Activated T-cell treated with anti-CD3 and anti-CD28 coated beads, Interleukin-2, amount 50 U/mL, for 1 hour (primary cell): ENCODE measurements at places on chromosomes 7 and 10.
A peak's percentile ranks its signal among the peaks of the same experiment; 100 is the strongest.

DNA sequence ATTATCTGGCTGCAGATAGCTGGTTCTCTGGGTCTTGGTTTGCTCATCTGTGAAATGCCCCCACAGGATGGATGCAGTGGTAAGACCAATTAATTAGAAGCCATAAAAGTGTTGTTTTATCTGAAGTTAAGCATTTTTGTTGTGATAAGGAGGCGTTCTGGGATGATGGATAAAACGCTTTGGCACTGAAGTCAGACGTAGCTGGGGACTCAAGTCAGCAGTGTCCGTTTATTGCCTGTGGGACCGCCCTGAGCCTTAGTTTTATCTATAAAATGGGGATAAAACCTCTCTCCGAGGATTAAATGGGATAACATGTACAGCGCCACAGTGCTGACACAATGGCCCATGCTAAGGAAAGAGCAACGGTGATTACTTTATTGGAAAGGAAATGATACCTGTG is 34.7 kb downstream of the TCF7L2 start:
- DNase-seq: no peak

DNA sequence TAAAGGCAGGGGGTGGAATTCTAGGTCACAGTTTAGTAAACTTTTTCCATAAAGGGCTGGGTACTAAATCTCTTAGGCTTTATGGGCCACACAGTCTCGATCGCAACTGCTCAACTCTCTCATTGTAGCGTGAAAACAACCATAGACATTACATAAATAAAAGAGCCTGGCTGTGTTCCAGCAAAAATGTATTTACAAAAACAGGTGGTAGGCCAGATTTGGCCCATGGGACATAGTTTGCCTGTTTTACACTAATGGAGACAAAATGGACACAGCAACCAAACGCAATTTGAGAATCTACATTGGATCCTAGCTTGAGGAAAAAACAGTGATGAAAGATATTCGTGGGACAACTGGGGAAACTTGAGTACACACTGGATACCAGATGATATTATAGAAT is 23.2 kb upstream of the MALSU1 start:
- no peak for DNase-seq

- DNase-seq: no peak
Measured at GRCh38 chr10:78745441-78745840, 323.3 kb upstream of the ZMIZ1 start.

DNA sequence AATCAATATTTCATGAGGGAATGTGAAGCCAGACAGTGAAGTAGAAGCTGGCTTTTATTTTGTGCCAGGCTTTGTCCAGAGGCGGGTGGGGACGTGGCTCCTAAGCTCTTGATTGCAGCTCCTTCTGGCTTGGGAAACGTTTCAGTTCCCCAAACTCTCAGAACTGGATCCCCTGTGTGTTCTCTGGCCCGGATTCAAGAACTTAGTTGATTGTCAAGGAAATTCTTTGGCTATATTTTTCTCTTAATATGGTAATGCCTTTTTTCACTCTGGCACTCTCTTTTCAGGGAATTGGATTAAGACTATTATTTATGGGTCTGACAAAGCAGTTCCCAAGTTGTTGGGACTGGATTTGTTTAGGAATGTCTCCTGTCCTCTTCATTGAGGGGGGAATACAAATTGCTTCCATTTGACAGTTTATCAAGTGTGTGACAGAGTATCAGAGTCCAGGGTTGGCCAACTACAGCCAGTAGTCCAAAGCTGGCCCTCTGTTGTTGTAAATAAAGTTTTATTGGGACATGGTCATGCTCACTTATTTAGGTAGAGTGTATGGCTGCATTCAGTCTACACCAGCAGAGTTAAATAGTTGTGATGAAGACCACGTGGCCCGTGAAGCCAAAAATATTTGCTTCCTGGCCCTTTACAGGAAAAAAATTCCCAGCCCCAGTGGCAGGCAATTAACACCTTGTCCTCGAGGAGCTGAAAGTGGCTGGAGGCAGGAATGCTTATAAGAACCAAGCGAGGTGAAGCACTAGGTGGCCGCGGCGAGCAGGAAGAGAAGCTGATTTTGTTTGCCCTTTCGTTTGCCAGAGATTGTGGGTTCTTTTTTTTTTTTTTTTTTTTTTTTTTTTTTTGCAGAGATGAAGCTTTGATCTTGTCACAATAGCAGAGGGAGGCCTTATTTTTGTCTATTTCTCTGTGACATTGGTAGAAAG is 34.3 kb downstream of the HTRA1 start:
- peak; percentile 24 for DNase-seq

DNA sequence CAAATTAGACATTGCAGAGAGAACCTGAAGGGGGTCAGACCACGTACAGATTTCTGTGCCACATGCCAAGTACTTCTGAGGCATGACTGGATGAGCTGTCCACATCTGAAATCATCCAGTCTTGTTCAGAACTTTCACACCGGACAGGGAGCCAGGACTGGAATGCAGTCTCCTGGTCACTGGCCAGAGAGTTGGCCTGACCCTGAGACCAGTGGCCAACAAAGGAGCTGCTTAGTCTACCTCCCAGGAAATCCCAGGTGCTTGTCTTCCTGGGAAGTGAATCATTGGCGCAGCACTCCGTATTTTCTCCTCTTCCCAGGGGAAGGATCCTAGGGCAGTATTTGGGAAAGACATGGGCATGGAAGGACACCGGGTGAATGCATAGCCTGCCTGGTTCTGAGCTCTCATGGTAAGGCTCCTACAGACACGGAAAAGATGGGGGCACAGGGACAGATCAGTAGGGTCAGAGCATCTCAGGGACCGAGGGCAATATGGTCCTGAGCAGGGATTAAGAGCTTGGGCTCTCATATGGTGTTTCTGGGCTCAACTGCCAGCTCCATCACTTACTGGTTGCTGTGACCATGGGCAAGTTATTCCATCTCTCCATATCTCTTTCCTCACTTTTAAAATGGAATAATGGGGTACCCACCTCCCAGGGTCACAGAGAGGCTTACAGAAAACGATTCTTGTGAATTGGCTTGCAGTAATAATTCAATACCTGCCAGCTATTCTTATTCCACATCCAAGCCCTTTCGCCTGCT is 1.3 kb upstream of the SCD start:
- no peak for DNase-seq

GRCh38 chr7:79507131-79507530 is 53.7 kb upstream of the MAGI2 start:
- no peak for DNase-seq

- DNase-seq: no peak
Measured at GRCh38 chr7:54782829-54783228, 23.8 kb upstream of the SEC61G start.

- DNase-seq: peak; percentile 71
Measured at GRCh38 chr7:138903186-138903820, 77.9 kb downstream of the KIAA1549 start.

DNA sequence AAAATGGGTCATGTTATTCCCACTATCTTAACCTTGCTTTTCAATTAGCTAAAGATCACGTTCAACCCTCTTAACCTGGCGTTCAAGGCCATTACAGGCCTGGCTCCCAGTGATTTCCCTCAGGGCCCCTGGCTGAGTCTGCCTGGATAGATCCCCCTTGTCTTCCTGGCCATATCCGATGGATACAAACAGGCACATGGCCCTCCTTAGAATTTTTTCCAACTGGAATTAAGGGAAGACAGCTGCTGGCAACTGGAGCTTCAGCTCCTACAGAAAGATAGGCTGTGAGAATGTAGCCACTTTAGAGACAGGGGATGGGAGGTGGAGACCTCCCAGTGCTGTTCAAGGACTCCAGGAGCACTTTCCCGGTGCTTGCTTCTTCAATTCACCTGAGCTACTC is 63.1 kb upstream of the ITGA8 start:
- DNase-seq: no peak

DNA sequence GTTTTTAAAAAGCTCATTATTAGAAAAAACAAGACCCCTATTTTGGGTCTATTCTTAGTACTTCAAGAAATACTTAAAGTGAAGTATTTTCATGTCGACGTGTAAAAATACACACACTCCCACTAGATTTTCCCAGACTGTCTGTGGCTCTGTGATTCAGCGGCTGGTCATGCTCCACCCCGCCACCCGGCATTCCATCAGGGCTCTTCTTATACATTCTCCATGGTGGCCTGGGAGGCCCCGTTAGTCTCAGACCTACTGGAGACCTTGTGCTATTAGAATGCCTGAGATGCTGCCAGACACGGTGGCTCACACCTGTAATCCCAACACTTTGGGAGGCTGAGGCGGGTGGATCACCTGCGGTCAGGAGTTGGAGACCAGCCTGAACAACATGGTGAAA is 13.1 kb downstream of the TECPR1 start:
- no peak for DNase-seq

- no peak for DNase-seq
Measured at GRCh38 chr10:90920986-90921666, at the start of gene ANKRD1. ANKRD1 (minus strand) TSS chr10:90921087; CDS start chr10:90921027, 60 bp downstream.
